ENCODE measurements at places on chromosomes 5 and 9.

DNA sequence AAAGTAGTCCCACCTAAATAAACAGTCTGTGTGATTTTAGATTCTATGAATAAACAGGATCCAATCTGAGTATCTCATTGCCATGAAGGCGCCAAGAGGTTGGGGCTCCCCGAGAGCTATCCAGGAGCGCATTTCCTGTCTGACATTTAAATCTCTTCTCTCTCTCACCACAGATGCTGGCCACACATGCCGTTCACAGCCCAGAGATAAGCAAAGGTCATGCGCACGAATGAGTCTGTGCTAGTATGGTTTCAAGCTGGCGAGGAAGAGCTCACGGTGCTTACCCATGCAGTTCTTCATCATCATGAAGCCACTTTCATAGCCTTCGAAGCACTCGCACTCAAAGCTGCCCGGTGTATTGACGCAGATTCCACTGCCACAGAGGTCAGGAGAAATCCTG lies 199.4 kb downstream of the FBN2 start:
- DNase-seq, result no peak

GRCh38 chr5:3098821-3099220 lies 347.3 kb upstream of the IRX2 start:
- no peak for DNase-seq

DNA sequence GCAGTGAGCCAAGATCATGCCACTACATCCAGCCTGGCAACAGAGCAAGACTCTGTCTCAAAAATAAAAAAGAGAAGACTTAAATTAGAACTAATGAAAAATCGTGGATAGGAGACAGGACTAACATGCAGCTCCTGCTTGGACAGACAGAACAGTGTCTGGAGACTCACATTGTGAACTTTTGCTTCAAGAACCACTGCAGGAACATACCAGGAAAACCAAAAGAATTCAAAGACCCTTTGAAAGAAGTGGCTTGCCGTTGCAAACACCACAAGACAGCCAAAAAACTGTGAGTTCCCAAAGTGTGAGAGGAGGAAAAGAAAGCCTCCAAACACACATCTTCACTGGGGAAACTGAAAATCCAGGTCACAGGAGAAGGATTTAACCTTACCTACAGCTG lies 48.8 kb upstream of the SNAPC3 start:
- DNase-seq, result no peak

GRCh38 chr9:121741228-121741918 lies 89.9 kb downstream of the DAB2IP start:
- no peak for DNase-seq

DNA sequence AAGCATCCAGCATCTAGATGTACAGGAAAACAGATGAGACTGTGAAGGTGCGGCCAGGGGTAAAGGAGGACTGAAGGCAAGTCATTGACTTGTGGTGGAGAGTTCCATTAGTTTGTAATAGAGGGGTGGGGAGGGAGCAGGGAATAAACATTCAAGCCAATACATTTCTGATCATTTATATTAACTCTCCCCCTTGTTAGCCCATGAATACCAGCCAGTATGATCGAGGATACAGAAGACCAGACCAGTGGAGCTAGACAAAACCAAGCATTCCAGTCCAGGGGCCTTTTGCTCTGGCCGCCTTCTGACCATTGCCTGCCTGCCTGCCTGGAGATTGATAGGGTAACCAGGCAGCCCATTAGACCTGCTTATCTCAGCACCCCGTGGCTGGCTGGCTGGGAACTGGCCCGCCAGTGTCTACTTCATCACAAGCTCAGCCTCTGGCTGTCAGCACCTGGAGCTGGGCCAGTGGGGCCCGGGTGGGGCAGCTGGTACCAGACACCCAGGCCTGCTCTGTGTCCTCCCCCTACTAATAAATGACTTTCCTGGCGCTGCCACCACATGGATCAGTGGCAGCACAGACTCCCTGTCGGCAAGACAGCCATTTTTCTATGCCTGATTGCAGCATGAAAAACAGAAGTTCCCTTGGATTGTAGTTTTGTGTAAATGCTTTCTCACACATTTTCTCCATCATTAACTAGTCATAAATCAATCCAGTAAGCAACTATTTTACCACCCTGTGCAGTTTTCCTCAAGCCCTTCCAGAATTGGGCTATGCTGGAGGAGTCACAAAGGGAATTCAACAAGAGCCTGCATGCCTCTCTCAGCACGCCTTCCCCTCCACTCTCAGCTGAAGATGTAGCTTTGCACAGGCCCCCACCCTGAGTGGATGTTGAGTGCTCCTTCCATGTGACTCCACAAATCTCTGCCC lies 181.3 kb downstream of the SNCAIP start:
- no peak for DNase-seq

DNA sequence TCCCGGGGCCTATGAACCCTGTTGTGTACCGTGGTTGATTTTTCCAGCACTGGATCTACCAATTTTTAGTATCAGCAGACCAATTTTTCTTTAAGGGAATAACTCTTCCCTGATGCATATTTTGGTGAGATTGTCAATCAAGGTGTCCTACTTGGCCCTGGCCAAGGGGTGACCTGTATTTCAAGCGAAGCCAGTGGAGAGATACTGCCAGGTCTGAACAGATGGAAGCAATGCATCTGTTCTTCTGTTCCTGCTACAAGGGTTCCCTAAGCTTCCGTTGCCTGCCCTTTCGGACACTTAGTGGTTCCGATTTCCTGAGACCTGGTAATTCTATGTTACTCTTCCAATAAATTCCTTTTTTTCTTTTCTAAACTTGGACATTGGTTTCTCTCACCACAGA lies 37.3 kb downstream of the ADAM19 start:
- DNase-seq, result no peak

DNA sequence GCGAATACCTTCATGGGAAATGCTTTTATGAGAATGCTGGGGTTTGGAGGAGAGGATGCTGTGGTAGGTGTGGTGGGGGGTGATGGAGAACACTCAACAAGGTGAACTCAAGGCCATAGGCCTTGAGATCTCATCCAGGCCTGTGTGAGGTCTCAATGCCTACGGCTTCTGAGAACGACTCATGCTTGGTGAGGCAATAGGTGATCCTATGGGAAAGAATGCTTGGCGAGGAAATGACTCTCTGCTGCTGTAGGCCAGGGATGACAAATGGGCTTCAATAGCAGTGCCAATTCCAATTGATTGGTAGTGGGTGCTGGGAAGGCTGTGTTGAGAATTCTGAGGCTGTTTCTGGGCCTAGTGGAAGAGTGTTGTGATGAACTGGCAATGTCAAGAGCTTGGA lies 280.2 kb upstream of the CLINT1 start:
- DNase-seq, result no peak

DNA sequence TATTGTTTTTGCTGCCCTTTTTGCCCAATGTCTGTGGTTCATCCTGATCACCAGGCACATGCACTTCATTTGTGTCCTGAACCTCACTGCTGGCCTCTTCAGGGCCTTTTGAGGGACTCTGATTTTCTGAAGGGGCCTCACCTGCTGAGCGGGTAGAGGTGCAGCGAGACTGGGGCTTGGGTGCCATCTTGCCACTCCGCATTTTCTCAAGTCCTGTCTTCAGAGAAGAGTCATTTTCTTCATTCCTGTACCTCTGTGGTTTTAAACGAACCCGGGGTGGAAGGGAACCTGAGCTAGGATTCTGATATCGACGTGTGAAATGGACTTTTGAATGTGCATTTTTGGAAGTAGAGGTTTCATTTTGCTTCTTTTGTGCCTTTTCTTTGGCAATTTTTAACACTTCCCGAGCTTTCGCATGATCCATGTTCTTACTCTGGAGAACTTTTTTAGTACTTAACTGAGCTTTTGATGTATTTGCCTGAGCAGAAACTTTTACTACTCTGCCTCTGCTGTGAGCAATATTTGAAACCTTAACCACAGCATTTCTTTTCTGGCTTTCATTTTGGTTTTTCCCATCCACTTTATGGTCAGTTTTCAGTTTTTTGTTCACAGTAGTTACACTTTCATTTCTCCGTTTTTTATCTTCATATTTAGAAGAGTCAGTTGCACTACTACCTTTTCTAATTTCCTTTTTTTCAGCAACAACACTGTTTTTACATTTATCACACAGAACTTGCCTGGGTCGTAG lies 26.1 kb downstream of the PWWP2A start:
- DNase-seq, result no peak

DNA sequence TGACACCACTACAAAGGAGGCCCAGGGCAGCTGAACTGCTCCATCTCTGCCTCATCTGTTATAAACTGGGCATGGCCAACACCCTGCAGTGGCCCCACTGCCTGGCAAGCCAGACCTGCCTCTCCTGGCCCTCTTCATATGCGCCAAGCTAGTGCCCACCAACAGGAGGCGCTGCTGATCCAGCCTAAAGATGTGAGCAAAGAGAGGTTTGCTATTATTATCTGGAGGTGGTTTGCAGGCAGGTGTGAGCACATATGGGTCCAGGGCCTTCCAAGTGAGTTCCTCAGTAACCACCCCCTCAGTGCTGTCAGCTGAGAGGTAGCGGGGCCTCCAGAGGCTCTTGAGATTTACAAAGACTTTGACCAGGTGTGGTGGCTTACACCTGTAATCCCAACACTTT lies 232.2 kb downstream of the SYK start:
- no peak for DNase-seq

DNA sequence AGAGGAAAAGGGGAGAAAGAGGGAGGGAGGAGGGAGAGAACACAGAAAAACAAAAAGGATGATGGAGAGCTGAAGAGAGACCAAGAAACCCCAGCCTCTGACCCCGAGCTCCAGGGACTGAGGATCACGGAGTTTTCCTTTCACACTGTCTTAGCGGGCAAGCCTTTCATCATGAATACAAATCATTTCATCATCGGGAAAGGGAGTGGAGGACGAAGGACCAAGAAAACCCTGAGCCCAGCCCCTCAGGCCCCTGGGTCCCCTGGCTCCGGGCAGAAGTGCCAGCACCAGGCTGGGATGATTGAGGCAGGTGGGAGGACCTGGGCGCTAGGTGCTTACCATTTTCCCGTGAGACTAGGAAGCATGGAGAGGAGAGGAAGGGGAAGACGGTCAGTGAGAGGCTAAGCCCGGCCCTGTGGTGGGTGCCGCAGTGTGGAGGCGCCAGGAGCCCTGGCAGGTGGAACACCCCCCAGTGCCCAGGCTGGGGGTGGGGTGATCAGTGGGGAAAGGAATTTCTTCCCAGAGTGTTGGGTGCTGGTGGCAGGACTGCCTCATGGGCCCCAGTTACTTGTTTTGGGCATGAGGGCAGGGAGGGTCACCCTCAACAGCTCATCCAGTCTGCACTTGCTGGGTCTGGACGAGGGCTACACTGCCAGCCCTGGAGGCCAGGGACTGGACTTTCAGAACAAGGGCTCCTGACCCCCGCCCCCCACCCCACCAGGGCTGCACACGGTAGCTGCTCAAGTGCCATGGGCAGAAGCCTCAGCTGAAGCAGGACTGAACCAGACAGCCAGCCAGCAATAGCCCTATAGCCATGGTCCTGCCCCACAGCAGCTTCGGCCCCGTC lies 49.0 kb upstream of the SARDH start:
- DNase-seq, result no peak

GRCh38 chr9:37212435-37212834 lies 92.1 kb downstream of the ZCCHC7 start:
- DNase-seq, result no peak

- DNase-seq, result no peak
Measured at GRCh38 chr5:136035837-136036236, 7.0 kb downstream of the TGFBI start.

DNA sequence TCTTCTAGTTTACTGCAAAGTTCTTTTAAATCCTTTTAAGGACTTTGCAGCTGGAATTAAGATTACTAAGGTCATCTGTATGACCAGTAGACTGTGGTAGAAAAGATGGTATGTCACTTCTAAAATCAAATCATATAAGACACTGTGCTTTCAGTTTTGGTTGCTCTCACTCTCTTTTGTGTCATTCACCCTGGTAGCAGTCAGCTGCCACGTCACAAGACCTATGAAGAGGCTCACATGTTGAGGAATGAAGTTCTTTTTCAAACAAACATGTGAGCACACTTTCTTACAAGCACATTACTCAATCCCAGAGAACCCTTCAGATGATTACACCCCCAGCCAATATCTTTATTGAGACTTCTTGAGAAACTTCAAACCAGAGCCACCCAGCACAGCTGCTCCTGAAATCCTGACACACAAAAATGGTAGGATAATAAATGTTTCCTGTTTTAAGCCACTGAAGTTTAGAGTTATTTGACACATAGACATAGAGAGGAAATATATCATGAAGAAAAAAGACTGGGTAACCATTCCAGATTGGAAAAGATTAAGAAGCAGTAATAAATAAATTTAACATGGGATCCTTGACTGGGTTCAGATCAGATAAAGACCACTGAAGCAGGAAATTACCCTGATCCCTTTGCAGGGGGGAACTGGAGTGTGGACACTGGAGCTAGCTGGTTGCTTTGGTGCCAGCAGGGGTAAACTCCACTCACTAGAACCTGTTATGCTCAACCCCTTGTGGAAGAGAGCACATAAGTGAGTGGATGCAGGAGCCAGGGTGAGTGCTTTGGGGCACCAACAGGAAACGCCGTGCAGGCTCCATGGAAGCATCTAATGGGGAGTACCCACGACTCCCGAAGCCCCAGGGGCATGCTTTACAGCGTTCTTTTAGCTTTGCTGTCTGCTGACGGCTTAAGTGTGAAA lies 64.1 kb downstream of the SLCO4C1 start:
- no peak for DNase-seq

- no peak for DNase-seq
Measured at GRCh38 chr9:135075234-135076142, 12.0 kb upstream of the OLFM1 start.

- DNase-seq, result no peak
Measured at GRCh38 chr9:76651119-76651705, 113.0 kb upstream of the PCA3 start.

DNA sequence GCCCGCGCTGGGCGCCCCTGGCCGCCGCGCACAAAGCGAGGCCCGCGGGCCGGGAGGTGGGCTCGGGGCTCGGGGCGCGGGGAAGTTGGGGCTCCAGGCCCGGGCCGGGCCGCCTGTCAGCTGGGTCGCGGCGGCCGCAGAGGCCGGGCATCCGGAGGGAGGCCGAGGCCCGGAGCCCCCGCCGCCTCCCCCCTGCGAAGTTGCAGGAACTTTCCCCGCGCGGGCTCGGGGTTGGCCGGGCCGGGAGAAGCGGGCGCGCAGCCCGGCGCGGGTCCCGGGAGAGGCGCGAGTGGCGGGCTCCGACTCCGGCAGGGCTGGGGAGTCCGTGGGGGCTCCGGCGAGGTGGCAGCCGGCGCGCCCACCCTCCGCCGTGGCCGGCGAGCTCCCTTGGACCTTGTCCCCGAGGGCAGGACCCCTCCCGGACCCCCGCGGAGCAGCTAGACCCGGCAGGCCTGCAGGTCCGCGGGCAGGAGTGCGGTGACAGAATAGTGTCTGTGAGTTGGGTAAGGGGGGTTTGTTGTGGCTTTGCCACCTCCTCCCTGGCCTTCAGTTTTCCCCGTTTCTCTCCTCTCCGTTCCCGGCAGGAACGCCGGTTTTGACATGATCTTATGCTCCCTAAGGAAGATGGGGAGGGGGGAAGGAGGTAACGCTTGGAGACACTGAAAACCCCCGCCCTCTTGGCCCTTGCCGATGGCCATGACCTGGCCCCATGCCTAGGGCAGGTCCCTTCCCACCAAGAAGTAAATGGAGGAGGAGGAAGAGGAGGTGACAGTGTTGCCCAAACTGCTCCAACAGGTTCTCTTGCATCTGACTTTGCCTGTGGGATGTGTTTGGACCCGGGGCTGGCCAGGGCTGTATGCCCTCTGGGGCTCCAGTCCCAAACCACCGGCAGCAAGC lies 942 bp downstream of the PHF2 start:
- no peak for DNase-seq
